Effector memory CD8-positive, alpha-beta T cell (primary cell): ENCODE measurements at places on chromosomes 6 and 20.
A peak's percentile ranks its signal among the peaks of the same experiment; 100 is the strongest.

DNA sequence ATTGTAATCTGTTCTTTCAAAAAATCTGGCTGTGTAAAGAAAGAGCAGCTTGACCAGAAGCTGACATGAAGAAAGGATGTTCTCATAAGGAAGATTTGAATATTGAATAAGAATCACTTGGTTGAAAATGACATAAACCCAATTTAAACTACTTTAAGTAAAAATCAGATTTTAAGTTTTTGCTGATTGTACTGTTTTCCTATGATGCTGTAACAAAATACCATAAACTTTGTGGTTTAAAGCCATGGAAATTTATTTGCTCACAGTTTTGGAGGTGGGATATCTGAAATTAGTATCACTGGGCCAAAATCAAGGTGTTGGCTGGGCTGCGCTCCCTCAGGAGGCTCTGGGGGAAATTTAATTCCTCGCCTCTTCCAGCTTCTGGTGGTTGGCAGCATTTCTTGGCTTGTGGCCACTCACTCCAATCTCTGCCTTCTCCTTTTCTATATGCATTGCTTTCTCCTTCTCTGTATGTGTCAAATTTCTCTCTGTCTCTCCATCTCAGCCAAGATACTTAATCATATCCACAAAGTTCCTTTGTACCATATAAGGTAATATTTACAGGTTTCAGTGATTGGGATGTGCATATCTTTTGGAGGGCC, 141.2 kb upstream of the ZFP64 start:
- peaks cover 49% of the 10 kb centered on the region for H3K27me3 ChIP-seq
- no peak overlapping the region for H3K4me3 ChIP-seq
- H3K36me3 ChIP-seq: no peaks in the 10 kb centered on the region
- H3K27ac ChIP-seq: no peak overlapping the region
- H3K4me1 ChIP-seq: no peaks in the 10 kb centered on the region

DNA sequence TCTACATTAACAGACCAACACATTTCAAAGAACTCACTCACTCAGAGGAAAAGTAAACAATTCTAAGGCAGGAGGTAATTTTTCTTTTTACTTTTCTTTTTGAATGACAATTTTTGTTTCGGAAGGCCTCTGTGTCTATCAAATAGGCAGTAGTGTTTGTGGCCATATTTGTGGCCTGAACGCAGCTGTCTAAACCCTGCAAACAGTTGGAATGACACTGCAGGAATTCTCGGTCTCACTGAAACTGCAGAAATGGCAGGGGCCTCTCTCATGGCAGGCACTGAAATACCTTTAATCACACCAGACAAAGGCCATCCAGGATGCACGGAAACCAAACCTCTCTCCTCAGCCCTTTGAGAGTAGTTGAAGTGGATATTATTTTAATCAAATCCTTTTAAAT, 30.4 kb downstream of the FYN start:
- H3K36me3 ChIP-seq: peaks cover 55% of the 10 kb centered on the region
- H3K4me1 ChIP-seq: peaks cover 26% of the 10 kb centered on the region
- H3K4me3 ChIP-seq: no peak overlapping the region

- H3K27ac ChIP-seq: no peak overlapping the region
- DNase-seq: no peak
- H3K27me3 ChIP-seq: peaks cover 67% of the 10 kb centered on the region
- H3K4me1 ChIP-seq: no peaks in the 10 kb centered on the region
- peak overlapping the region; percentile 6 for H3K4me3 ChIP-seq
- H3K36me3 ChIP-seq: no peaks in the 10 kb centered on the region
These were observed 12.4 kb upstream of the DEK start for GRCh38 chr6:18276610-18277236.

GRCh38 chr6:164247106-164247505, 832.6 kb downstream of the QKI start:
- no peaks in the 10 kb centered on the region for H3K36me3 ChIP-seq
- no peak for DNase-seq
- no peaks in the 10 kb centered on the region for H3K4me1 ChIP-seq
- H3K27me3 ChIP-seq: no peaks in the 10 kb centered on the region

DNA sequence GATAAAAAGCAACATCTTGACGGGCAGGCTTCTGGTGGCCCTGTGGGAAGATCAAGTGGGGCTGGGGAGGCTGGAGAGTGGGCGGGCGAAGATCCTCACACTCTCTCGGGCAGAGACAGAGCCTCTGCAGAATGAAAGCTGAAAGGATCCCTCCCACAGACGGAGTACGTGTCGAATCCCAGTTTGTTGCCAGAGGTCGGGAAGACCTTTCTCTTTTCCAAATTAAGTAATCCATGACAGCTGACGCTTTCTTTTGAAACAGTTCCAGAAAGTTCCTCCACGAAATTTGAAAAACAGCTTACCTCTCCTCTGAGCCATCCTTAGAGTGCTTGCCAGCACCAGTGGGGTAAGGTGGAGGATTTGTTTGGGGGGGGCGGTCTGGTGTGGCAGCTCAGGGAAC, 155.6 kb upstream of the SMLR1 start:
- no peak for DNase-seq
- no peaks in the 10 kb centered on the region for H3K27me3 ChIP-seq
- no peak overlapping the region for H3K4me3 ChIP-seq
- no peak overlapping the region for H3K27ac ChIP-seq

- no peaks in the 10 kb centered on the region for H3K27me3 ChIP-seq
- H3K36me3 ChIP-seq: no peaks in the 10 kb centered on the region
- no peak for DNase-seq
- H3K4me1 ChIP-seq: peaks cover 27% of the 10 kb centered on the region
- no peak overlapping the region for H3K4me3 ChIP-seq
These were observed 20.0 kb downstream of the FAM110A start for GRCh38 chr20:853406-853996.

GRCh38 chr6:74073429-74073828, 377.4 kb downstream of the CD109 start:
- H3K27me3 ChIP-seq: no peaks in the 10 kb centered on the region
- H3K27ac ChIP-seq: no peak overlapping the region
- no peaks in the 10 kb centered on the region for H3K4me1 ChIP-seq
- H3K36me3 ChIP-seq: no peaks in the 10 kb centered on the region
- H3K4me3 ChIP-seq: no peak overlapping the region

GRCh38 chr6:45436544-45437438, 59.1 kb upstream of the SUPT3H start:
- H3K4me1 ChIP-seq: peaks cover 38% of the 10 kb centered on the region
- peak overlapping the region; percentile 51 for H3K4me3 ChIP-seq
- DNase-seq: no peak
- H3K36me3 ChIP-seq: peaks cover 42% of the 10 kb centered on the region
- peak overlapping the region; percentile 11 for H3K27ac ChIP-seq

GRCh38 chr6:135306740-135307420, 125.8 kb downstream of the MYB start:
- H3K36me3 ChIP-seq: no peaks in the 10 kb centered on the region
- no peaks in the 10 kb centered on the region for H3K4me1 ChIP-seq
- H3K27ac ChIP-seq: no peak overlapping the region

GRCh38 chr6:126923807-126924206, 194.7 kb upstream of the RSPO3 start:
- H3K4me3 ChIP-seq: no peak overlapping the region
- H3K27ac ChIP-seq: no peak overlapping the region
- no peaks in the 10 kb centered on the region for H3K36me3 ChIP-seq
- no peaks in the 10 kb centered on the region for H3K4me1 ChIP-seq

GRCh38 chr20:3068986-3069900, 2.2 kb upstream of the OXT start:
- H3K27me3 ChIP-seq: peaks cover 6% of the 10 kb centered on the region
- no peak overlapping the region for H3K4me3 ChIP-seq
- H3K36me3 ChIP-seq: no peaks in the 10 kb centered on the region
- H3K4me1 ChIP-seq: peaks cover 8% of the 10 kb centered on the region
- no peak for DNase-seq

DNA sequence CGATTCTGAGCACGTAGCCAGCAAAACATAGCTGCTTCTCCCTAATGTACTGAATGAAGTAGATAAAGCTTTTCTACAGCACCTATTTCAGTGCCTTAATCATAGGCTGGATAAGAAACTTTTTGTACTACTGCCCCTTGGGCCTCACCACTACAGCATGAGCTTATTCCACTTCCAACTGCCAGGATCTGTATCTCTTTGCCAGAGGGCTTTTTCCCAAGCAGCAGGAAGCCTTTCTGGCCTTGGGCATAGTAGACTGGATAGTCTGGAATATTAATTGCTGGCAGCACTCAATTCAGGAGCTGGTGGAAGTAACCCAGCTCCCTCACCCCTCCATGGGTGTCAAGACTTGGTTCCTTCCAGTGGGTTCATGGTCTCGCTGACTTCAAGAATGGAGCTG, 43.6 kb downstream of the ANKEF1 start:
- peaks cover 30% of the 10 kb centered on the region for H3K27me3 ChIP-seq
- H3K27ac ChIP-seq: no peak overlapping the region
- no peaks in the 10 kb centered on the region for H3K36me3 ChIP-seq
- DNase-seq: no peak

- H3K4me1 ChIP-seq: no peaks in the 10 kb centered on the region
- H3K36me3 ChIP-seq: no peaks in the 10 kb centered on the region
- H3K27me3 ChIP-seq: no peaks in the 10 kb centered on the region
- H3K4me3 ChIP-seq: no peak overlapping the region
- DNase-seq: no peak
These were observed 268.1 kb downstream of the UST start for GRCh38 chr6:149014631-149015534.

- no peak overlapping the region for H3K4me3 ChIP-seq
- H3K27me3 ChIP-seq: no peaks in the 10 kb centered on the region
- peaks cover 8% of the 10 kb centered on the region for H3K4me1 ChIP-seq
- H3K36me3 ChIP-seq: peaks cover 3% of the 10 kb centered on the region
- peak overlapping the region; percentile 6 for H3K27ac ChIP-seq
These were observed 32.5 kb downstream of the NT5E start for GRCh38 chr6:85482206-85482904.

- peak overlapping the region; percentile 95 for H3K27ac ChIP-seq
- no peaks in the 10 kb centered on the region for H3K27me3 ChIP-seq
- peaks cover 83% of the 10 kb centered on the region for H3K4me1 ChIP-seq
- DNase-seq: no peak
- H3K4me3 ChIP-seq: peak overlapping the region; percentile 67
These were observed 21.9 kb upstream of the TAF8 start for GRCh38 chr6:42028234-42029061.

DNA sequence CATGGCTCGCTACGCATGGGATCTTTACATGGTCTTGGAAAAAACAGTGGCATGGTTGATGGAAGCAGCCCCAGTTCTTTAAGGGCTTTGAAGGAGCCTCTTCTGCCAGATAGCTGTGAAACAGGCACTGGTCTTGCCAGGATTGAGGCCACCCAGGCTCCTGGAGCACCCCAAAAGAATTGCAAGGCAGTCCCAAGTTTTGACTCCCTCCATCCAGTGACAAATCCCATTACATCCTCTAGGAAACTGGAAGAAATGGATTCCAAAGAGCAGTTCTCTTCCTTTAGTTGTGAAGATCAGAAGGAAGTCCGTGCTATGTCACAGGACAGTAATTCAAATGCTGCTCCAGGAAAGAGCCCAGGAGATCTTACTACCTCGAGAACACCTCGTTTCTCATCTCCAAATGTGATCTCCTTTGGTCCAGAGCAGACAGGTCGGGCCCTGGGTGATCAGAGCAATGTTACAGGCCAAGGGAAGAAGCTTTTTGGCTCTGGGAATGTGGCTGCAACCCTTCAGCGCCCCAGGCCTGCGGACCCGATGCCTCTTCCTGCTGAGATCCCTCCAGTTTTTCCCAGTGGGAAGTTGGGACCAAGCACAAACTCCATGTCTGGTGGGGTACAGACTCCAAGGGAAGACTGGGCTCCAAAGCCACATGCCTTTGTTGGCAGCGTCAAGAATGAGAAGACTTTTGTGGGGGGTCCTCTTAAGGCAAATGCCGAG, 78.2 kb downstream of the ASXL1 start:
- no peaks in the 10 kb centered on the region for H3K27me3 ChIP-seq
- no peak overlapping the region for H3K4me3 ChIP-seq
- H3K36me3 ChIP-seq: peaks cover 64% of the 10 kb centered on the region
- H3K4me1 ChIP-seq: peaks cover 18% of the 10 kb centered on the region
- no peak overlapping the region for H3K27ac ChIP-seq

GRCh38 chr20:52416953-52417352, 225.4 kb upstream of the ZFP64 start:
- no peak overlapping the region for H3K4me3 ChIP-seq
- peaks cover 3% of the 10 kb centered on the region for H3K4me1 ChIP-seq
- no peaks in the 10 kb centered on the region for H3K27me3 ChIP-seq
- H3K36me3 ChIP-seq: no peaks in the 10 kb centered on the region
- H3K27ac ChIP-seq: no peak overlapping the region

- H3K4me3 ChIP-seq: peak overlapping the region; percentile 72
- H3K27me3 ChIP-seq: no peaks in the 10 kb centered on the region
- peaks cover 24% of the 10 kb centered on the region for H3K4me1 ChIP-seq
These were observed 548 bp downstream of the PROCR start for GRCh38 chr20:35172434-35172806.

DNA sequence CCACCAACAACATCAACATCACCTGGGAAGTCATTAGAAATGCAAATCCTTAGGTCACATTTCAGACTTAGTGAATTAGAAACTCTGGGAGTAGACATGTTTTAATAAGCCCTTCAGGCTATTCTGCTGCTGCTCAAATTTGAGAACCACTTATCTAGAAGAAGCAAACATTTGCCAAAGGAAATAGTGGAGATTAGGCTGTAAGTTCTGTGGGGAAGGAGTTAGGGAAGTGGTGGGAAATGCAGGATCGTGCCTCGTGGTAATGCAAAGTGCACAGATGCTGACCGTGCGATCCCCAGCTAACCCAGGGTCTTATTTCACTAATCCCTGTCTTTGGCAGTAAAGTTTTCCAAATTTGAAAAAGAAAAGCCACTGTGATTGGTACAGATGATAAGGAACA, 328.5 kb downstream of the EPM2A start:
- peaks cover 14% of the 10 kb centered on the region for H3K27me3 ChIP-seq
- H3K36me3 ChIP-seq: no peaks in the 10 kb centered on the region
- H3K4me3 ChIP-seq: no peak overlapping the region
- no peak for DNase-seq
- no peaks in the 10 kb centered on the region for H3K4me1 ChIP-seq

GRCh38 chr6:98583506-98583905, 250.9 kb upstream of the POU3F2 start:
- no peak overlapping the region for H3K4me3 ChIP-seq
- H3K36me3 ChIP-seq: no peaks in the 10 kb centered on the region
- H3K27ac ChIP-seq: no peak overlapping the region
- H3K27me3 ChIP-seq: no peaks in the 10 kb centered on the region
- H3K4me1 ChIP-seq: no peaks in the 10 kb centered on the region

DNA sequence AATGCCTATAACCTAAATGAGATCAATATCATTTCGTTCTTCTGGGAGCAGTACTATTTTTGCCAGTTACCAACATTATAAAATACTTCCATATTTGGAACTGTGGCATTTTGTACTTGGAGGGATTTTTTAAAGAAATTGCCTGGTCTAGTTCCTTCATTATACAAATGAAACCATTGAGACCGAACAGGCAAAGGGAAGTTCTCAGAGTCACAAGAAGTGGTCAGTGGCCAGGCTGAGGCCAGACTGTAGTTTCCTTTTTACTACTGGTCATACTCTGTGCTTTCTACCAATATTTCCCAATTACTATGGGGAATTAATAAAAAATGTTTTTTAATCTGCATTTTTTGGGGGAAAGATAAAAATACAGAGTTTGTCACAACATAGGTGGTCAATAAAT, 332.0 kb downstream of the NRN1 start:
- DNase-seq: no peak
- H3K27me3 ChIP-seq: no peaks in the 10 kb centered on the region
- peaks cover 10% of the 10 kb centered on the region for H3K4me1 ChIP-seq
- H3K36me3 ChIP-seq: no peaks in the 10 kb centered on the region
- no peak overlapping the region for H3K4me3 ChIP-seq
